Stimulated activated CD4-positive, alpha-beta T cell treated with anti-CD3 and anti-CD28 coated beads, Interleukin-4, amount 100 ng/mL, for 48 hours (primary cell): ENCODE measurements at places on chromosomes 11 and 22.

DNA sequence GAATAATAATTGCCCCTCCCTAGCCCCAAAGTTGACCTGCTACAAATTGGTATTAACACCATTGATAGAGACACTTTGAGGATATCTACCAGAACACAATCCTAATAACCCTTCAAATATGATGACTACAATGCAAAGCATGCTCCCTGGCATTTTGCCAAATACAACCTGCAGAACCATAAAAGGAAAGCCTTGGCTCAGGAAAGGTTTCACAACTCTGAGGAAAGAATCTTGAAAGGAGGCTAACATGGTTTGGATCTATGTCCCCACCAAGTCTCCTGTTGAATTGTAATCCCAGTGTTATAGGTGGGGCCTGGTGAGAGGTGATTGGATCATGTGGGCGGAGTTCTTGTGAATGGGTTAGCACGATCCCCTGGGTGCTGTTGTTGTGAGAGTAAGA lies 140.4 kb upstream of the ARHGAP42 start:
- DNase-seq: no peak

GRCh38 chr11:117197516-117198456 lies 1.4 kb upstream of the TAGLN start:
- no peak for DNase-seq

DNA sequence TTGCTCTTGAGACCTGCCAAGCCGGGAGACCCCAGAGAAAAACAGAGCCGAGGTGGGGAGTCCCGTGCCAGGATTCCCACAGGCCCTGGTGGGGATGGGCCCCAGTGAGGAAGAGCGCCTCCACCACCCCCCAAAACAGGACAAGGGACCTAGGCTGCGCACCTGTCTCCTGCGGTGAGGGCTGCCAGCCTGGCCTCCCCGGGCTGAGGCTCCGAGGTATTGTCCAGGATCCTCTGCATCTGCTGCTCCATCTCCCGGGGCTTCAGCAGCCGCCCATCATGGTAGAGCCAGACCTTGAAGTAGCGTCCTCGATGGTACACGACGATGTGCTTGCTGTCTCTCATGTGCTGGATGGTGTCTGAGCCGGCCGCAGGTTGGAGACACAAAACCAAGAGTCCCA lies 33.3 kb upstream of the TESMIN start:
- DNase-seq: no peak

- no peak for DNase-seq
Measured at GRCh38 chr11:120771551-120772060, 252.3 kb upstream of the TBCEL start.

DNA sequence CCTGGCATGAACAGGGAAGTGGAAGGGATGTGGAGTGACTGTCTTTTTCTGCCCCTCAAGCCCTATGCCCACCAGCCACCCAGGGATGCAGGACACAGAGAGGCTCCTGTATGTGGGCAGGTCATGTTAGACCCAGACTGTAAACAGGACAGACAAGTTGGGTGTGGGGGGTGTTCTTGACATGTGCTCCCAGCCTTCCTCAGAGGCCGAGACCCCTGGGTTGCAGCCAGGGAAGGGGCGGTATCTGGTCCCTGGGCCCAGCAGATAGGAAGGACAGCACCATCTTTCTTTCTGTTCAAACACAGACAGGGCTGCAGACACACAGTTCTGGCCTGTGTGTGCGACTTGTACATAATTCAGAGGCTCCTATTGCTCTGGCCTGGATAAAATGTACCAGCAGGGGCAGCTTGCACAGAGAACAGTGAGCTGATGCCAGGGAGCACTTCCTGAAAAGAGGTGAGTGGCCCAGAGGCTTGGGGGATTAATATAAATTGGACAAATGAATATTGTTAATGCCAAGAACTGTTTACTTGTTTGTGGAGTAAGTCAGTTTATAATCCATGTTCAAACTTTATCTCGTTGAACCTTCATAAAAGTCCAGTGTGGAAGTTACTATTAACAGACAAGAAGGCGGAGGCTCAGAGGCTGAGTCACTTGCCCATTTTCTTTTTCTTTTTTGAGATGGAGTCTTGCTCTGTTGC lies 16.6 kb downstream of the GDPD5 start:
- no peak for DNase-seq
